ENCODE measurements at places on chromosomes 7 and 10.

- DNase-seq = no peak
These were observed 97.7 kb upstream of the KIF5B start for GRCh38 chr10:32153931-32154330.

DNA sequence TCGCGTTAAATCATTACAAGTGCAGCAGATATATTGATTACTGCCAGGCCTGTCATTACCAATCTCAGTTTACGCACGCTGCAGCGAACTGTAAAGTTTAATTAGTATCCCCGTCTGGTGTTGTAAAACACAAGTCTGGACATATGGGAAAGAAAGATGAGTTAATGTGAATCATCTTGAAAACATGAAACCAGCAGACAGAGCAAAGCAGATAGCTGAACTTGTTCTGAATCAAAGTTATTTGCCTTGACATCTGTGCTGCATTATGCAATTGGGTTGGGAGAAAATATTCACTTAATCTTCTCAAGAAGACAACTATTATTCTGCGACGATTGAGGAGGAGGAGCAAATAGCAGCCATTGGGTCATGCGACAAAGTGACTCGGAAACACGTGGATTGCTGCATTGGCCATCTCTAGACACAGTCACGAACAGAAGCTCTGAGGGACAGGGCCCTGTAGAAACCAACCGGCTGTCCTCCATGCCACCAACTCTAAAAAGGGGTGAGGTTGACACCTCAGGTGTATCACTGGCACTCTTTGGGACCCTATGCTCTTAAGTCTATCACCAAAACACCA, 156.3 kb upstream of the C7orf33 start:
- no peak for DNase-seq

- no peak for DNase-seq
These were observed 766.0 kb upstream of the POT1 start for GRCh38 chr7:125695626-125696025.

DNA sequence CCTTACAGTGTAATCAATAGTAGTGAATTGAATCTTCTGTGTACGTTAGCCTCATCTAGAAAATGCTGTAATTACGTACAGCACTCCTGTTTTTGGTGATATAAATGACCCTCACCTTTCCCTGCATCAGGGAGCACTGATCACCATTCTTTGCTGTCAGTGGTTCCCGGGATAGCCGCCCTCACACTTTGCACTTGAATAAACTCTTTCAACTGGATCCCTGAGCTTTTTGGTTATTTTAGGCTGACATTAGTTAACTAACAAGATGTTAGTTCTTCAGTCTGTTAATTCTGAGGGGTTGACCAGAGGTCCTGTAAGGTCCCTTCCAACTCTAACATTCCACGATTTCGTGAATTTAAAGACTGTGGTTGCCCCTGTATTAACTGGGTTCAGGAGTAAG, 23.4 kb upstream of the ZC3HAV1 start:
- no peak for DNase-seq

DNA sequence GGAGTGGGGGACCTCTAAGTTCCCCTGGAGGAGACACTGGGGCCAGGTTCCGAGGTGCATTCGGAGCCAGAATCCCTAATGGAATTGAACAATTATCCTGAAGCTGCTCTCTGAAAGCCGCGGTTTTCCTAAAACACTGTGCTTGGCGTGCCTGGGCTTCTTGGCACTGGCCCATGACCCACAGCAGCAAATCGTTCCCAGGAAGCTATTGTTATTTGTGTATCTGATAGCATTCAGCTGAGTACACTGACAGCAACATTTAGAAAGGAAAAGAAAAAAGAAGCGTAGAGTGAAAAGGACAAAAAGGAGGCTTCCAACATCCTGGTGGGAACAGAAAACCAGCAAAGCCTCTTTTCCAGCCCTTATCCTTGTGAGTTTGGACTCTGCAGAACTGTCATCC, 339.8 kb downstream of the FRMD4A start:
- no peak for DNase-seq

GRCh38 chr10:114010316-114010715, 33.4 kb upstream of the ADRB1 start:
- DNase-seq = no peak

GRCh38 chr7:15889507-15889906, 203.0 kb upstream of the MEOX2 start:
- DNase-seq = no peak

DNA sequence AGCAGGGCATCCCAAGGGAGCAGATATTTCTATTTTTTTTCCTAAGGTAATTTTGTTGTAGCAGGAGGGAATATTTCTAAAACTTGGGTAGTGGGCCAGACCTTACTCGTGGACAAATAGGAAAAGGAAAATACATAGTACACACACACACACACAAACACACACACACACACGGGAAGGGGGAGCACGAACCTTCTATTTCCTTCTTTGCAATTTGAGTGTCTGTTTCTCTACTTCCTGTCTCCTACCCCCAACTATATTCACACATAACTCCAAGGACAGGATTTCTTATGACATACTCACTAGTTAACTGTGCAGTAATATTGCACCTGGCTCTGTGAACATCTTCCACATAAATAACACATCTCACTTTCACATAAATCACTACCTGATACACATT, 4.4 kb downstream of the LDB1 start:
- DNase-seq = no peak
